ENCODE measurements at places on chromosomes 11 and 22. TPM values are rescaled to one million over a fixed set of nuclear protein-coding genes. Genes with fewer than 3 reads are reported as not detected.

The MMP13 gene
- total RNA-seq: not detected

The DDI1 gene
- total RNA-seq: not detected

The SEC14L3 gene
- not detected for total RNA-seq

The TSKU gene
- 8.7 TPM for total RNA-seq

The KCNQ1 gene
- not detected for total RNA-seq

The PRODH gene
- not detected for total RNA-seq

The BACE1 gene
- total RNA-seq: 60.4 TPM

The SPDYC gene
- not detected for total RNA-seq

The TRIM49D1 gene
- total RNA-seq: not detected

The KDM4E gene
- not detected for total RNA-seq

DNA sequence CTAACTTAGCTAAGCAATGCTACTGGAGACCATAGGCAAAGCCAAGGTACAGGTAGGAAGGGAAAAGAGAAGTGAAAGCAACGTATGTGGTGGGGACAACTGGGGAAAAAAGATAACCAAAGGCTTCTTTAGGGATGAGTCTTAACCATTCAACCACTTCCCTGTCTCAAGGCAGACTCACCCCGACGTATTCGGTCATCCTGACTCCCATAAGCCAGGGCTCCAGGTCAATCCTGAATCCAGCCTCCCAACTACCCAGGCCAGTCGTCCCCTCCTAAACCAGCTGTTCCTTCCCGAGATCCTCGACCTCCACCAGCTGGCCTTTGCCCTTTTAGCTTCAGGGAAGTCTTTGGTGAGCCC, 330 bp downstream of the ACP2 start:
- peak; percentile 32 for DNase-seq
- no peaks in the 10 kb centered on the region for H3K27me3 ChIP-seq
- H3K36me3 ChIP-seq: no peaks in the 10 kb centered on the region
- peaks cover 15% of the 10 kb centered on the region for H3K4me1 ChIP-seq
- peak overlapping the region; percentile 94 for H3K27ac ChIP-seq

DNA sequence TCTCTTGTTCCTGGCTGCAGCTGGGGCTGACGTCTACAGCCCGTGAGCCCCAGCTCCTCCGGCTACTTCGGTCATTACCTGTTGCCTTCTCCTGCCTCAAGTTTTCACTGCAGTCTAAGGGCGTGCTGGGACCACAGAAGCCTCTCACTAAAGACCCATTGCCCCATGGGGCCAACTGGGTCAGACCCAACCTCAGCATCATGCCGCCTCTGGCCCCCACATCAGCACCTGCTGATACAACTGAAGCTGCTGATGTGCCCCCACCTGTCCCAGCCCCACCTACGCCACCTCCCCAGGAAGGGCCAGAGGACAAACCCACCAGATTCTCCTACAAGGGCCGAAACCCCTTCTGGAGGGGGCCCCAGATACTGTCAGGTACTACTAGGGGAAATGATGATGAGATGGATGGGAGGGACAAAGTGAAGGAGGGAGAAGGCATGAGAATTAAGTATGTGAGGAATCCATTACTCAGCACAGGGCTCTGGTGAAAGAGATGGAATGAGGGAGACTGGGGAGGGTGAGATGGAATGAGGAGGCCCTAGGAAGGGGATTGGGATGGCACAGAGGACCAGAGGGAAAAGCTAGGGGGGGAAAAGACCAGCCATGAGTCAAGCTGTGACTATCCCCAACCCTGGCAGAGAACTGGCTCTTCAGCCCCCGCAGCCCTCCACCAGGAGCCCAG, 5.1 kb downstream of the C11orf42 start:
- H3K4me1 ChIP-seq: peaks cover 12% of the 10 kb centered on the region
- H3K27me3 ChIP-seq: no peaks in the 10 kb centered on the region
- H3K27ac ChIP-seq: no peak overlapping the region
- H3K36me3 ChIP-seq: peaks cover 8% of the 10 kb centered on the region
- peak; percentile 21 for DNase-seq

DNA sequence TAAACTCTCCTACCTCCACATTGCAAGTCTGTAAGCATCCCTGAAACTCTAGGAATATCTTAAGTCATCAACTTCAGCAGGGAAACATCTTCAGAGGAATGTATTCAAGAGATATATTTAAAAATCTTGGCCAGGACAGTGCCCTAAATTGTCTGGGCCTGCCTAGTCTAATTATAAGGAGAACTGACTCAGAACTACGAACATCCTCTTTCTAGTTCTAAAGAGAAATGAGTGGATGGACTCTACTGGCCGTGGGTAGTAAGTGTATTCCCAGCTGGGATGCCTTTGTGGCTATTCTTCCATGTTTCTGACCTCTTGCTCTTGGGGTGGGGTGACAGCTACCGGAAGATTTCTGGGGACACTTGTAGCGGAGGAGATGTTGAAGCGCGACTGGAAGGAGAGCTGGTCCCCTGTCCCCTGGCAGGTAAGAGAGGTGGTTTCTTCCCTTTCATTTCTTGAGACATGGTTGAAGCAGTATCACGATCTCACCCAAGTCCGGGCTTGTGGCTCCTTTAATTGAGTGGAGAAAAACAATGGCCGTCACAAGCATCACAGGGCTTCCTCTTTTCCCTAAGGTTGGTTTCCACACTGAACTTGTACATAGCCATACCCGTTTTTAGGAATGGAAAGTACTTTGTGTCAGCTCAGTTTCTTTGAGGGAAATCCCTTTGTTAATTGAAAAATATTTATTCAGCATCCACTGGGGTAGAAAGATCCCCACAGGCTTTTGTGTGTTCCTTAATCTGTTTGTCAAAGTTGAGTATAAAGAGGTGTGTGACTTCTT, 97.7 kb upstream of the SORL1-AS1 start:
- no peak overlapping the region for H3K4me3 ChIP-seq
- H3K27ac ChIP-seq: no peak overlapping the region
- peaks cover 4% of the 10 kb centered on the region for H3K4me1 ChIP-seq
- H3K27me3 ChIP-seq: peaks cover 28% of the 10 kb centered on the region

GRCh38 chr22:30047364-30047738, 32.9 kb upstream of the HORMAD2 start:
- H3K4me1 ChIP-seq: peaks cover 29% of the 10 kb centered on the region
- no peak overlapping the region for H3K4me3 ChIP-seq

DNA sequence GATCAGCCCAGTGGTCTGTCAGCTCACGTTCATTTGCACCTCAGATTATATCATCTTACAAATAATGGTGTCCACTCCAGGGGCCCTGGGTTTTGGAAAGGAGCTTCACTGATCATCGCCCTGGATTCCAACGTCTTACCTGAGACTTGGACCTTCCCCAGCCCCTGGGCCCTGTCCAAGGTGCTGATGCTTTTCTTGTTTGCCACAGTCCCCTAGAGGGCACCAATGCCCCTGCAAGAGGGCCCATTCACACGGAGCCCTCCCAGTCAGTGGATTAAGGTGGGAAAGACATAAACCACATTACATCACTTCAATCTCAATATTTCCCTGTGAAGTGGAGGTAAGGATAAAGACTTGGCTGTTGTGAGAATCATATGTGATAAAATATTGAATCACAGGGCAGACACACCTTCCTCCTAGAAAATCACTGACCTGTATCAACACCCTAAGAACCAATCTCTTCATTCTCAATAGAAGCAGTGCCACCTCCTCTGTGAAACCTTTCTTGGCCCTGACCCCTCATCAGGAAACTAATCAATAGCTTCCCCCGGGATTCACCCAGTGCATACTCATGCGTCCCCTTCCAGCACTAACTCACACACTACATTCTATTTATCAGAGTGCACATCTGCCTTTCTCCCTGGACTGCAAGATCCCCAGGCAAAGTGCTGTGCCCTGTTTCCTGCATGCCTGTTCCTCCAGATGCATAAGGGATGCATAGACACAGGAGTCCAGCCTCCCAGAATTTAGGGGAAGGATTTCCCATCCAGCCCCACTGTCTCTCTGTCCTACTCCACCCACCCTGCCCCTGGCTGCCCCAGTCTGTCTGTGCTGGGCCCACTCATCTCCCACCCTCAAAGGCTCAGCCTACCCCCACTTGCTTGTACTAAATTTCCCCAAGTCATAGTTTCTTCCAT, 167.0 kb downstream of the BUD13 start:
- H3K36me3 ChIP-seq: no peaks in the 10 kb centered on the region
- H3K4me3 ChIP-seq: no peak overlapping the region
- H3K4me1 ChIP-seq: 0 out of 2 replicates have a peak, but pooled peaks cover 6% of the 10 kb centered on the region

GRCh38 chr11:116164843-116165242, 607.9 kb downstream of the BUD13 start:
- no peak for DNase-seq
- no peak overlapping the region for H3K27ac ChIP-seq
- no peaks in the 10 kb centered on the region for H3K27me3 ChIP-seq
- no peak overlapping the region for H3K4me3 ChIP-seq

DNA sequence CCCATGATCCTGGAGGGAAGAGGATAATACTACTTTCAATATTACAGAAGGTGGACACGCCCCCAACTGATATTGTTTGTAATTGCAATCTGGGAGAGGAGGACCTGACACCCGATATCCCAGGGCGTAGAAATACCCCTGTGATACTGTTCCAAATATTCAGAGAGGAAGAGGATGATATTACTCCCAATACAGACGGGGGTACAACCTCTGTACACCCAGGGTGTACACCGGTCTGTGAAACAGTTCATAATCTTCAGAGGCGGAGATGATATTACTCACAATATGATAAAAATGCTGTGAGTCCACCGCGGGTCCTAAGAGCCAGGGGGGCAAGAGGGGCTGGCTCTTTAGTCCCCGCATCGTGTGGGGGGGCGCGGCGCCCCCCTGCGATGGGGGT, 57.2 kb upstream of the ALDH3B2 start:
- H3K4me3 ChIP-seq: no peak overlapping the region
- H3K36me3 ChIP-seq: no peaks in the 10 kb centered on the region
- peaks cover 8% of the 10 kb centered on the region for H3K27me3 ChIP-seq
- no peak for DNase-seq

- no peak overlapping the region for H3K4me3 ChIP-seq
- H3K4me1 ChIP-seq: peaks cover 20% of the 10 kb centered on the region
- no peaks in the 10 kb centered on the region for H3K36me3 ChIP-seq
- no peak overlapping the region for H3K27ac ChIP-seq
- no peak for DNase-seq
These were observed 31.6 kb upstream of the CAVIN3 start for GRCh38 chr11:6351782-6352382.

- DNase-seq: peak; percentile 44
- no peak overlapping the region for H3K27ac ChIP-seq
- H3K27me3 ChIP-seq: peaks cover 41% of the 10 kb centered on the region
- no peak overlapping the region for H3K4me3 ChIP-seq
- peaks cover 7% of the 10 kb centered on the region for H3K4me1 ChIP-seq
These were observed 2.2 kb downstream of the RFPL2 start for GRCh38 chr22:32202539-32203180.

DNA sequence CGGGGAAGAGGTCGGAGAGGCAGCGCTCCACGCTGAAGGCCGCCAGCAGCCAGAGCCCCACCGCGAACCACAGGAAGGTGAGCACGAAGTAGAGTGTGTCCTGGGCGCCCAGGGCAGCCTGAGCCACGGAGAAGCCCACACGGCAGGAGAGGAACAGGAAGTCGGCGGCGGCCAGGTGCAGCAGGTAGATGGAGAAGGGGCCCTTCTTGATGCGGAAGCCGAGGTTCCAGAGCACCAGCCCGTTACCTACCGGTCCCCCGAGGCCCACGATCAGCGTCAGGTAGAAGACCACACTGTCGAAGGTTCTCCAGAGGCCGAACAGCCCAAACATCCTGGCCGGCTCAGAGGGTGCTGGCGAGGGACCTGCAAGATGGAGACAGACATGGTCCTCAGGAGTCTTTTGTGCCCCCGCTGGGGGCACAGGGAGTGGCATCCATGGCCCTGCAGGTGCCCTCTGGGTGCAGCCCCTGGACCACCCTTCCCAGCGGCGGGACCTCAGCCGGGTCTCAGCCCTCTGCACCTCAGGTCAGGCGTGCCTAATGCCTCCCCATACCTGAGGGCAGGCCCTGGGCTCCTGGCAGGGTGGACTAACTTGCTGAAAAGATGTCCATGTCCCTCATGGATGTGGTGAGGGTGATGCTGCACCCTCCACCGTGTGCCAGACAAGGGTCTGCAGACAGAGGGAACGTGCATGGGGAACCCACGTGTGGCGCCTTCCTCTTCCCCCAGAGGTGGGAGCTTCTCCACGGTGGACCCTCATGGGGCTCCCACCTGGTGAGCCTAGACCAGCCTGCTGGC, at the start of gene MRGPRG:
Gene MRGPRG, minus strand, starts transcription at position 331 of the 798 bp plus-strand sequence. Its CDS starts 0 bp downstream, at position 331.
- no peak for DNase-seq
- H3K4me3 ChIP-seq: no peak within 1 kb of the TSS
- no peaks in the 10 kb centered on the region for H3K36me3 ChIP-seq
- peaks cover 39% of the 10 kb centered on the region for H3K27me3 ChIP-seq
- peaks cover 6% of the 10 kb centered on the region for H3K4me1 ChIP-seq

GRCh38 chr11:61454520-61454919, 24.6 kb downstream of the SDHAF2 start:
- no peak for DNase-seq
- H3K27ac ChIP-seq: no peak overlapping the region
- no peak overlapping the region for H3K4me3 ChIP-seq
- H3K36me3 ChIP-seq: peaks cover 13% of the 10 kb centered on the region
- no peaks in the 10 kb centered on the region for H3K27me3 ChIP-seq

DNA sequence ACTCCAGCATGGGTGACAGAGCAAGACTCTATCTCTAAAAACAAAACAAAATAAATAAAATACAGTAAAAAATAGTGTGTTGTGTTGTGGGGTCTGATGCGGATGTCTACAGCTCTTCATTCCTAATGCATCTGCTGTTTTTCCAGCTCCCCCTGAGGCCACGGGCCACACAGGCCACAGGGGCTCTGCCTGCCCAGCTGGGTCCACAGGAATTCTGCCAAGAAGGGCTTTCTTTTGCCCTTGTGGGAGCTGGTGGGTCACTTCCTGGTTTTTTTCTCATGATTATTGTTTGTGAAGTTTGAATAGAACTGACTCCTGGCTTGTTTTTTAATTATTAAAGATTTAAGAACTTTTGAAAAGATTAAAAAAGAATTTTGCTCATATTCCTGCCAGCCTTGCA, 67.4 kb upstream of the CLDN5 start:
- H3K4me3 ChIP-seq: no peak overlapping the region
- no peak overlapping the region for H3K27ac ChIP-seq
- H3K4me1 ChIP-seq: no peaks in the 10 kb centered on the region
- H3K27me3 ChIP-seq: peaks cover 36% of the 10 kb centered on the region

DNA sequence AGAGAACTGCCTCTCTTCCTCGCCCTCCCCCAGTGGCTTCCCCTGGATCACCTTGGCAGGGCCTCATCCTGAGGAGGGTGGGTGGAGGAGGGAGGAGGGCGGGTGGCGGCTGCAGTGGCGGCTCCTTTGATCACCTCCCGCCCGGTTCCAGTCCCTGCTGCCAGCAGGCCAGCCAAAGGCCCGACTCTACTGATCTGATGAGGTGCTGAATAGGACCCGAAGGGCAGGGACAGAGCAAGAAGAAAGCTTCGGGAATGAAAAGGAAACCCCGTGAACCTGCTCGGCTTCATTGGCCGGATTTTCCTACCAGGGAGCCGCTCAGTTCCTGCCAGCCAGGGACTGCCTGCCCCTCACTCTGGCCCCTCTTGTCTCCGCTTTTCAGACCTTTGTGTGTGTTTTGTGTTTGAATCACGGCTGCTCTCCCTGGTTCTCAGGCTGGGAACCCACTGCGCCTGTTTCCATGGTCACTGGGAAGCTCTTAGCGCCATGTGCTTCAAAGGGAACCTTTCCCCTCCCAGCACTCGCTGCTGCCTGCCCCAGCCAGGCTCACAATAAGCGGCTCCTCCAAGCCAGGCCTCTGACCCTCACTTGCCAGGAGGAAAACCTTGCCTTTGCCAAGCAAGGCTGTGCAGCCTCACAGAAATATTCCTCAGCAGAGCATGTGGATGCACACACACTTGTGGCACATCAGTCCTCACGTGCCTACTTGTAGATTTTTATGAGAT, 56.8 kb downstream of the C22orf31 start:
- H3K27ac ChIP-seq: no peak overlapping the region
- no peaks in the 10 kb centered on the region for H3K36me3 ChIP-seq
- H3K4me3 ChIP-seq: no peak overlapping the region
- peaks cover 8% of the 10 kb centered on the region for H3K4me1 ChIP-seq
- 0 out of 2 replicates have a peak, but pooled peaks cover 2% of the 10 kb centered on the region for H3K27me3 ChIP-seq

All from HFFc6 (cell line).